ENCODE measurements at places on chromosomes 11 and 22.

DNA sequence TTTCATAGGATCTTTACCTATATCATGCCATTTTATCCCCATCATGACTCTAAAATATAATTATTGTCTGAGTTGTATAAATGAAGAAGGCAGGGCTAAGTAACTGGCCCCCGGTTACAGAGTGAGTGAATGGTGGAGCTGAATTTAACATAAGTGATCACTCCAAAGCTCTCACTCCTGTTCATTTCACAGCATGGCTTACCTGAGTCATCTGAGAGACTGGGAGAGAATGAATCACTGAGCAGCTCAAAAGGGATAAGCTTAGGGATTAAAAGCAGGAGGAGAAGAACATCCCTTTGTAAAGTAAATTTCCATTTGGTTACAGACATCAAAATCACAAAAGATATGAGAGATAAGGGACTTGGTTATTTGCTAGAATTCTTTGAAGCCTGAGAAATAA is 294.0 kb upstream of the CTSC start:
- no peak for DNase-seq

DNA sequence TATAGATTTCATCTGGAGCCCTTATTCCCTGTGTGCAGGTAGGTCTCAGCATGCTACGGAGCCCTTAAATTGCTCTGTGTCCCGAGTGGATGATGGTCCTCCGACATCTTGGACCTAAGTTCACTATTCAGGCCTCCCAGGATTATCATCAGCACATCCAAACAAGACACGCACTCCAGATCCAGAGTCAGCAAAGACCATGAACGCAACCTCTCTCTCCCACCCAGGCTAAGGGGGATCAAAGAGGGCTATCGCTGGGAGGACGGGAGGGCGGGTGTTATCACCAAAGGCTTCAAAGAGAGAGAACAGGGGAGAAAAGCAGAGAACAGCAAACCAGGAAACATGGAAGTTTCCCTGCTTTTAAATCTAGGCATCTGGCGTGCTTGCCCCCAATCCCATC is 659.4 kb downstream of the TBC1D22A start:
- DNase-seq: no peak

- no peak for DNase-seq
Measured at GRCh38 chr11:124707829-124708228, 31.9 kb upstream of the NRGN start.

DNA sequence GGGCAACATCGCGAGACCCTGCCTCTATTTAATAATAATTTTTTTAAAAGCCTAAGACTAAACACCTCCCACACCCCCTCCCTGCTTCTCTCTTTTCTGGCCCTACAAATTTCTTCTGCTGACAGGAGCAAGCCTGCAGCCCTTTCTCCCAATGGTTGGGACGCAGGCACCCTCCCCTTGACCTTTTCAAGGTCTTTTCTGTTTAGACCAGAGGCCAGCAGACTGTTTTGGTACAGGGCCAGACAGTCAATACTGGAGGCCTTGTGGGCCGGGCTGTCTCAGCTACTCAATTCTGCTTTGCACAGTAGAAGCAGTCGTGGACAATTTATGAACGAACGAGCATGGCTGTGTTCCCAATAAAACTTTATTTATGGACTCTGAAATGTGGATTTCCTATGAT is 92.3 kb downstream of the SCN3B start:
- DNase-seq: no peak

- no peak for DNase-seq
Measured at GRCh38 chr22:20725987-20726558, 47.8 kb upstream of the SERPIND1 start.

DNA sequence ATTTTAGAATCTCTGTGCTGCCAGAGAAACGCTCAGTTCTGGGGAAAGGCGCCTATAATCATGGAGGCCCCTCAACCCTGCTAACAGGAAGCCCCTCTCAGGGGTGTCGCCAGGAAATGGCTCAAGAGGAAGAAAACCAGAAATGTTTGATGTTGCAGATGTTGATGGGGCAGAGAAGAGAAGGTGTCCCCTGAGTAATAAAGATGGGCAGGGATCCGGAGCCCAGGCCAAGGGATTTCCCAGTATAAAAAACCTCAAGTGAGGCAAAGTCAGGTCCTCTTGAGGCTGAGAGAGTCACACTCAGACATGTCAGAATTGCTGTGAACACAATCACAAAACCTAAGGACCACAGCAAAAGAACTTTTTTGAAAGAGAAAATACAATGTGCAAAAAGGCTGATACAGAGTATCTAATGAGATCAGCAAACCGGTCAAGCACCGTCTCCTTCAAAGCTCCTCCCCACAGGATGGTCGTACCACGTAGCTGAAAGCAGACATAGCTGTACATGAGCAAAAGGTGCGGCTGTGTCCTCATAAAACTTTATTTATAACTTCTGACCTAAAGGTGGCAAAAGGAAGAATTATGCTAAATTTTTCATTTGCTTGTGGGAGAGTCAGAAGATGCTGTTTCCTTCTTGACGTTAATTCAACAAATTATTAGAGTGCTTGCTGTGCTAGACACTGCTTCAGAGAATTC is 12.2 kb downstream of the MOV10L1 start:
- DNase-seq: no peak

DNA sequence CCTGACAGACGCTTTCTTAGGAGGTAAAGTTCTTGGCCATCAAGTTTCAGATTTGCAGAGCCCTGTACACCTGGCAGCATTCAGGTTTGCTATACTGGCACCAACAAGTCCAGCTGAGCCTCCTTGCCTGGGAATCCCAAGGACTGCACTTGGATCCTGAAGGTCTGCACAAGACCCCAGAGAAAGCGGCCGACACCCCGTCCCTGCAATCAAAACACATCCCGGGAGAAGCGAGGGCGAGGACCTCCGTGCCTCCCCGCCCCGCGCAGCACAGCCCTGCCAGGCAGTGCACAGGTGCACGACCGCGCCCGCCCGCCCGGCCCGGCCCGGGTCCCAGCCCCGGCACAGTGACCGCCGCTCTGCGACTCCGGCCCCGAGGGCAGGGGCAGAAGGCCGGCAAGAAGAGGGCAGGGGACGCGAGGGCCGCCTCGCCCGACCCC is 559 bp downstream of the MRTFA start:
- DNase-seq: no peak

DNA sequence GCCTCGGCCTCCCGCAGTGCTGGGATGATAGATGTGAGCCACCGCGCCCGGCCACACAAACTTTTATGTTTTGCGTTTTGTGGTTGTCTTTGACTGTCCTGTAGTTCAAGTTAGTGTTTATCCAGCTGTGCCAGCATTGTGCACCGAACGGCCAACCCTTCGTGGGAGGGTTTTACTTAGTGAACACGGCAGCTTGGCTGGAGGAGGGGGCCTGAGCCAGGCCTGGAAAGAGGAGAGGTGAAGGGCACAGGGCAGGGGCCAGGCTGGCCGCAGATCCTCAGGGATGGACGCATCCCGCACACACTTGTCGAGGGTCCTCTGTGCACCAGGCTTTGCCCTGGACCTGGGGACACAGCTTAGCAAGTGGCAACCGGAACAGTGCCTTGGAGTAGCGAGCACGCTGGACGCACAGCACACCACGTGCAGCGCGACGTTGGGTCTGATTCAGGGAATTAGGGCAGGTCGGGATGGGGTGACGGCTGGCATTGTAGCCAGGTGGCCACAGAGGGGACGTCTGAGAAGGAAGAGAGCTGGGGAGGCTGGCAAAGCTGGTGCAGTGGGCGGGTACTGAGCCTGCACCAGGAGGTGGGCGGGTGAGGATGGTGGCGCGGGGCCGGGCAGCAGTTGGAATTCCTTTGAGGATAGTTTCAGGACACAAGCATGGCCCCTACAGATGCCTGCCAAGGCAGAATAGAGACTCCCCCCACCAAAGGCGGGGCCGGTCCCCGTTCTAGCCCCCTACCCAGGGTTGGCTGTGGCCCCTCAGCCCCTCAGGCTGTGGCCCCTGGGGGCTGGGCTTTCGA is 13.4 kb downstream of the EPS8L2 start:
- no peak for DNase-seq

DNA sequence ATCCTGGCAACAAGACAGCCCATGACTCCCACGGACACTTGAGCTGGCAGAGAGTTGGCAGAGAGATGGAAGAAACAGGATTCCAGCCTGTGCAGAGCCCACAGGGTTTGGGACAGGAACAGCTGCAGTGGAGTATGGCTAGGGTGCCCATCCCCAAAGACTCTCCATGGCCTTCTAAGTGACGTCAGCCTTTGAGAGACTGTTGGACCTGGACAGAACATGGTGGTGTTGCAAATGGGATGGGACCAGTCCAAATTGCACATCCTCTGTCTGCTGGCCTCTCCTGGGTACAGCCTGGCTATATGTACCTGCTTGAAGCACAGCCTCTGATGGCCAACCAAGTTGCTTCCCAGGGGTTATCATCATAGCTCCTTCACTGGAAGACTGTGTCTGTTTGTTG is 34.5 kb downstream of the NOX4 start:
- DNase-seq: no peak

GRCh38 chr11:13897646-13898276 is 64.8 kb upstream of the SPON1 start:
- DNase-seq: no peak

- no peak for DNase-seq
Measured at GRCh38 chr11:131749101-131749500, 378.7 kb downstream of the NTM start.

GRCh38 chr11:73274722-73275380 is 2.7 kb downstream of the P2RY6 start:
- no peak for DNase-seq

GRCh38 chr22:28674121-28674563 is 5.5 kb downstream of the TTC28 start:
- peak; percentile 24 for DNase-seq

DNA sequence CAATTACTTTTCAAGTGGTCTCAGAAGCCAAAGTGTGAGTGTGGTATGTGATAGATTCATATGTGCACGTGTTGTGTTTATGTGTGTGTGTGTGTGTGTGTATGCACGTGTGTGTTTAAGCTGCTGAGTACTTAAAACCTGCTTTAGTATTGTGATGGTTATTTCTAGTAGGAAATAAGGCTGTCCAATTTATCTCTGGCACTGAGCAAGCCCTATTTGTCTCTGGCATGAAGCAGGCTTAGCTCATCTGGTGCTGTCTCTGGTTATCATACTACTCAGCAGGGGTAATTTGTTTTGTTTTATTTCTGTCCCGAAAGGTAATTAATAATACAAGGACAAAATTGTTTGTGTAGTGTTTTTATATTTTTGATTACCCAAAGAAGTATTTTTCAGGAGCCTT is 333.7 kb downstream of the FAT3 start:
- DNase-seq: no peak

DNA sequence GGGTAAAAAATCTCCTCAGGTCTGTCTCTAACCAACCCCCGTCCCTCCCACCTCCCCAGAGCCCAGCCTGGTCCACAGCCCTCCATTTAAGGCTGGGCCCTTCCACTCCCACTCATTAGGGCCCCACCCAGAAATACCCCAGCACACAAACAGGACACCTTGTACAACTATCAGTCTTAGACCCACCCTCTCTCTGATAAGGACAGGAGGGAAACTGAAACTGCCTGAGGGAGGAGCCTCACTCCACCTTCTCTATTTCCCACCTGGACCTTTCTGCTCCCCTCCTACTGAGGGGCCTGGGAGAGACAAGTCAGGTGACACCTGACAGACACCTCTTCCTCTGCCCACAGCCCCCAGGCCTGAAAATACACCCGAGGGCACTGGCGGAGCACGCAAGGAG is 90.2 kb downstream of the PLEKHA7 start:
- DNase-seq: peak; percentile 31

DNA sequence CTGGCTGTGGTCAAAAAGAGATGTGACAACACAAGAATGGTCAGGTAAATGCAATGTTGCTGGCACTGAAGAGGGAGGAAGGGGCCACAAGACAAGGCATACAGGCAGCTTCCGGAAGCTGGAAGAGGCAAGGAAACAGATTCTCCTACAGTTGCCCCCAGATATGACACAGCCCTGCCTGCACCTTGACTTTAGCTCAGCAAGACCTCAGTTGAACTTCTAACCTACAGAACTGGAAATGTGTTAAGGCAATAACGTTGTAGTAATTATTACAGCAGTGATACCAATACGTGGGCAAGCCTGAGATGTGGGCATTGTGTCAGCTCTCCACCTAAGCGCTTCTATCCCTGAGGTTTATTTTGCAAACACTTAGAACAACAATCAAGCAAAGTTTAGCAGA is 4.2 kb upstream of the KIAA0930 start:
- DNase-seq: no peak

DNA sequence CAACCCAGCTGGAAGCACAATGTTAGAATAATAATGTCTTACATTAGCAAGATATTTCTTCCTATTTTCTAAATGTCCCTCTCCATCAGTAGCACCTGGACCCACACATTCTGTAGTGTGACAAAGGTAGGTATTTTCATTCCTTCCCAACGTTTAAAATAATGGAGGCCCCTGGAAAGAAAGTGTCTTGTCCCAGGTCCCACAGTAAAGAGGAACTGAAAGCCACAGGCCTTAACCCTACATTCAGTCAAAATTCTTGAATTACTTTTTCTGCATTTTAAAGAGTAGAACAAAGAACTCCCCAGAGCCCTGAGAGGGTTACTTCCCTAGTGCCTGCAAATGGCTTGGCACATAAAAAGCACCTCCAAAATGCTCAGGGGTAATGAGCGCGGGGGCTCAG is 26.3 kb downstream of the OPCML start:
- no peak for DNase-seq

DNA sequence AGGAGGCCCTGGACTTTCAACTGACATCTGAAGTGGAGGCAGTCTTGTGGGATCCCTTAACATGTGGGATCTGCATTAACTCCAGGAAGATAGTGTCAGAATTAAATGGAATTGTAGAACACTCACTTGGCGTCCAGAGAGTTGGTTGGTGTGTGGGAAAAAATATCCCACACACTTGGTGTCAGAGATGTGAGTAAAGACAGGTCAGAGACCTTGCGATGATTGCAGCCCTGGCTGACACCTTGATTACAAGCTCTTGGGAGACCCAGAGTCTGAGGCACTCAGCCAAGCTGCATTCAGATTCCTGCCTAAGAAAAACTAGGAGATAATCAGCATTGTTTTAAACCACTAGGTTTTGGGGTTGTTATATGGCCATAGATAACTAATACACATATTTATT is 7.2 kb upstream of the TPCN2 start:
- DNase-seq: no peak

DNA sequence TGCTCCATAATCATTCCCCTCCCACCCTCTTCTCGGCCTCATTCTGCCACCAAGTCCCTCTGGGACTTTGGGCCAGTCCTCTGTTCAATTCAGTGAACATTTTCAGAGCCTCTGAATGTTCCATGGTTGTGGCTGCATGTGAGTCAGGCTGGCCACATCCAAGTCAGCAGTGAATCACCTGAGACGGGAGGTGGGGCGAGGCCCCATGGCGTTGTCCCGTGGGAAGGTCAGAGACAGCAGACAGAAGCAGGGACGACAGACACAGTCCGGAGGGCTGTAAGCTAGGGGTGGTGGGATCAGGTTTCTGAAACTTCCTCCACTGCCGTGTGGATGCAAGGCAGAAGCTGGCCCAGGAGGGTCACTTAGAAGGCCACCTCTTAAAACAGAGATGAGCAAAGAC is 324.8 kb downstream of the MN1 start:
- no peak for DNase-seq

DNA sequence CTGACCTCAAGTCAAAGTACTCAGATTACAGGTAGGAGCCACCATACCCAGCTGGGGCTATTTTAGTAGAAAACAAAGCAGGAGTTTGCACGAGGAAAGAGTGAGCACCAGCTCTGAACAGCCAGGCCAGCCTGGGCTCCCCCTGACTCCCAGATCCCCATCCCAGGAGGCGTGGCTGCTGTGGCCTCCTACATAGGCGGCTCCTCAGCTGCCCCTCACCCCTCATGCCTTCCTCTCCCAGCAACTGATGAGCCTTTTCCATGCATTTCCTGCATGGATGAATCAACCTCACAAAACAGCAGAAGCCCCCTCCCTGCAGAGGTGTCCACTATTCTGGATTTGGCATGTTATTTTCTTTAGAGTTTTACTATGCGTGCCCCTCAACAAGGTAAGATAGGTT is 10.5 kb upstream of the FLRT1 start:
- no peak for DNase-seq

- no peak for DNase-seq
Measured at GRCh38 chr22:22178992-22179391, 65.6 kb upstream of the VPREB1 start.
